ENCODE measurements at places on chromosomes 1 and 21.

DNA sequence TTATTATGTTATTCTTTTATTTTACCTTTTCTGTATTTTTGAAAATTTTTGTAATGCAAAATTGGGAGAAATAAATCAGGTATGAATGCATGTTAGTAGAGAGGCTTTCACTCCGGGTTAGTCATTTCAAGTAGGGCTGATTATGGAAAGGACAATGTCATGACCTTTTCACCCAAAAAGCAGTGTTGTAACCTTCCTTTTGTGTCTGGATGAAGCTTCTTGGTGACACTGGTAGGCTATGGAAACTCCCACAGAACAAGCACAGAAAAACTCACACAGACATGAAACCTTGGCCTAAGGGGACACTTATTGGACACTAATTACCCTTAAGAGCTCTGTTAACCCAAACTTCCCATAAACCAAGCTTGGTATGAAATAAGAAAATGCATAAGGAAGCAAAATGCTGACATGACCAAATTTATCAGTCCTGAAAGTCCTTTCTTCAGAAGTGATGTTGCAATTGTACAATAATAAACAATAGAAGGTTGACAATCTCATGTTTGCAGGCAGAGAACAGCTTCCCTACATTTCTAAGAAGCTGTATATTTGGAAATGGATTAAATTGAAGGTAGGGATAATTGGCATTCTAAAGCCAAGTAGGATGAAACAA is 70.0 kb upstream of the KCNJ15 start:
- no peak for DNase-seq

GRCh38 chr1:90922996-90923395 is 98.8 kb downstream of the ZNF644 start:
- DNase-seq = no peak

DNA sequence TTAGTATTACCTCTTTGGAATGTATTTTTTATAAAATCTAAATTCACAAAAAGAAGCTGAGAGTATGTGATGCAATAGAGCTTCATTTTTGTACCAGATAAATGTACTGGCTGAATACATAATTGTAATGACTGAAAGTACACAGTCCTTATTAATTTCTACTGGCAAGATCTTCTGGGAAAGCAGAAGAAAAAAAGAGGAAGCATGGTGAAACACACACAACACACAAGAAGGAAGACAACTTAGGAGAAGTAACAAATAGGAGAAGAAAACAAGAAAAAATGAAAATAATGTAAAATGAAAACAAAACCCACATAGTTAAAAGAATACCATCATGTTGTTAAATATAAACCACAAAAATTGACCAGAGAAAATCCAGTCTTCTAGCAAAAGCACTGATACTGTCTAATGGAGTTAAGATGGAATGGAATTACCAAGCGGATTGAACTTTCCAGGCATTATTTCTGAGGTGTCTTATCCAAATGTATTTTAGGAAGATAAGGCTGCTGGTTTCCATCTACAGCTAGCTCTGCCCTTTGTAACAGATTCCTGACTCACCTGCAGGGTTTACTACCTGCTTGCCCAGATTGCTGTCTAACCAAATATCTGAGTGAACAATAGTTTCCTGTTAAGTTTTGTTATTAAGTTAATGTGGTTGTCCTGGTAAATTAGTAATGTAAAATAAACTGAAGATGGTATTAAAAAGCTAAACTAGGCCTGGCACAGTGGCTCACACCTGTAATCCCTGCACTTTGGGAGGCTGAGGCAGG is 4.5 kb upstream of the COP1 start:
- DNase-seq = no peak

DNA sequence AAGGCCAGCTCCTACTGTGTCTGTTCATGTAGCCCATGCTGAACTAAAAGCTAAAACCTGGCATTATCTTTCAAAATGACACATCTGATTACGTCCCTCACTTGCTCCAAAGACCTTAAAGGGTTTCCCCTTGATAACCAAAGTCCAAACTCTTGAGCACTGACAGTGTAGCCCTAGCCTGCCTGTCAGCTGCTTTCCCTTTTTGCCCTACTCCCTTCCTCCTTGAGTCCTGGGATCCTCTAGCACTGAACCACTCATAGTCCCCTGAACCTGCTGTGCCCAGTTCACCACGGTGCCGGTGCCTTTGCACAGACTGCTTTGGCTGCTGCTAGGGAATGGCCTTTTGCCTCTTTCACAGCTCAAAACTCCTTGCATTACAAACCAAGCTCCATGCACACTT is 67.5 kb downstream of the PLXNA2 start:
- no peak for DNase-seq

DNA sequence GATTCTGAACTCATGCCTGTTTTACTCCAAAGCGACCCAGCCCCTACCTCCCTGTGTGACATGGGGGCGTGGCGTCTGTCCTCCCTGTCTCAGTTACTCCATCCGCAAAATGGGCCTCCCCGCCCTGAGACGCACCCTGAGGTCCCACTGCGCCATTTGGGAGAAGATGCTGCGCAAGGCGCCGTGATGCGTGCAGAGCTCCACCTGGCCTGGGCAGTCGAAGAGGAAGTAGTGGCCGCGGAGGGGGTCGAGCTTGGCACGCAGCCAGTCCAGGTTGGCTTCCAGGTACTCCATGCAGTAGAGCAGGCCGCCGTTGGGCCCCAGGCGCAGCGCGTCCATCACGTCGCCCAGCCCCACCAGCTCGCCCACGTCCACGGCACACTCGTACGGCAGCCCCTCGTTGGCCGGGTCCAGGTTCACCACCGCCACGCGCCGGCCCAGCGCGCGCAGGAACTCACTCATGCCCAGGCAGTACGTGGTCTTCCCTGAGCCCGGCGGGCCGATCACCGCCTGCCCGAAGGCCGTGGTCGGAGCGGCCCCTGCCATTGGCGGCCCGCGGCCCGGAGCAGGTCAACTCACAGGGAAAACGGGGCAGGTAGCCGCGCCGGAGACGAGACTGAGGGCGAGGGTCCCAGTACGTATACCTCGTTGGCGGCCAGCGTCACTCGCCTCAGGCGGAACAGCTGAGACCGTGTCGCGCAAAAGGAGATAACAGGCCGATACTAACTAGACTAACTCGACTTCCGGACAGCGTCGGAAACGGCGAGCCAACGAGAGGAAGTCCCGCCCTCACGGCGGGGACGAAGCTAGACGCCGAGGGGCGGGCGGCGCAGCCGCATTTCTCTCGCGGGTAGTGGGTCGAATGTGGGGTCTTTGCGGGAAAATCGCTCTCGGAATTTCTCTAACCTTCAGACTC is at the start of gene GPN2:
Gene GPN2 (minus strand): TSS at position 733 of the 916 bp plus-strand sequence. CDS start 187 bp downstream, at position 546.
- peak; percentile 71 for DNase-seq
